ENCODE measurements at places on chromosomes 5 and 9.

GRCh38 chr5:2486373-2486772, 265.1 kb downstream of the IRX2 start:
- DNase-seq = no peak

- DNase-seq = no peak
Measured at GRCh38 chr5:158382473-158382872, 523.5 kb upstream of the CLINT1 start.

DNA sequence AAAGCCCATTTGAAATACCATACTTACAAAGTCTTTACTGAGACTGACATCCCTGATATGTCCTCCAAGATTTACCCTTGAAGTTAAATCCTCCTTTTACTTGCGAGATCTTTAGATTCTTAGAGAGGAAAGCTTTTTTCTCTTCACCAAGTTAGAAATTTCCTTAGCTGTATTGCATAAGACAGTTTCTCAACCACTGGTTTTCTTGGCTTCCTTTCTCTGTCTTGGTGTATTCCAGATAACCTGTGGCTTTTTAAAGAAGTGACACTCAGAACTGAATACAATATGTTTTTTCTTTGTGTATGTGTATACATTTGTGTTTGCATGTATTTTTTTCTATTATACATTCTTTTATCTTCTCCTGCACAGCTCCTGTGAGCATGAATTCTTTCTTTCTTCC, 65.0 kb downstream of the SNCAIP start:
- no peak for DNase-seq

DNA sequence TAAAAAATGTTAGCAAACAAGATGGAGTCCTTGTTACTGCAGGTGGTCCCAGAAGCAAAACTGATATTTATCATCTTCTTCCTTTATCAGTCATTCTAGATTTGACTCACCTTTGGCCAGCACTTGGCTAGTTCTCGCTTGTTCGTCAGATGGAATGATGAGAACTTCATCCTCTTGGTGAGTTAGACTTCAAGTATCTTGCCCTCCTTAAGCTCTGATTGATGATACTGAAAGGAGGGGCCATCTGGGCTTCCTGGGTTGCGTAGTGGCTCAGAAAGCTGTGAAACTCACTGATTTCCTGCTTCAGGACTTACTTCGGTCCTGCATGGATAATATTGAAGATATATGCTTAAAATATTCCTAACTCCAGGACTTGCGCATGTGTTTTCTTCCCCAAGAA, 1248.2 kb upstream of the CDH9 start:
- DNase-seq = no peak

GRCh38 chr9:16864649-16865434, 5.6 kb downstream of the BNC2 start:
- DNase-seq = no peak

DNA sequence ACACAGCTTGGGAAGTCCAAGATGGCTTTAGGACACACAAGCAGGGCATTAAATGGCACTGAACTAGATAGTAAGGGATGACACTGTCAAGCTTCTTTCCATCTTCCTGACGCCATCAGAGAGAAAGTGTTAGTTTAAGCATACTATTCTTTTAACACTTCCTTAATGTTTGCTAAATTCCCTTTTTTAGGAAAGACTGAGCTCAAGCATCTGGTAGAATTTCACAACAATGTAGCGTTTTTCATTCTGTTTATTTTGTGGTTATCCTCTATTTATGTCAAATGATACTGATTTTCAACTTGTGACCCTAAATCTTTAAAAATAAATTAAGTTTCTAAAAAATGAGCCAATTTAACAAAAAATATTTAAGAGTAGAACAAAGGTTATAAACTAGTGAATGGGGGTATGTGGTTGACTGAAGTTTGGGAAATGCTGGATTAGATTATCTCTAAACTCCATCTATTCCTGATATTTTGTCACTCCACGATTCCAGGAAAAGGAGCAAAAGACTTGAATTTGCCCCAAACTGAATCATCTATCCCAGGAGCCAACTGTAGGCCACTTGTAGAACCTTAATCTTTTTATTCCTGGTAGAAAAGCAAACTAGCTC, 147.4 kb upstream of the KLF9 start:
- no peak for DNase-seq

GRCh38 chr5:141944076-141944475, 13.9 kb downstream of the PCDH12 start:
- DNase-seq = no peak
